Activated CD4-positive, alpha-beta T cell treated with anti-CD3 and anti-CD28 coated beads for 36 hours (primary cell): ENCODE measurements at places on chromosomes 4 and X. TPM values are rescaled to one million over a fixed set of nuclear protein-coding genes. Genes with fewer than 3 reads are reported as not detected.
A peak's percentile ranks its signal among the peaks of the same experiment; 100 is the strongest.

CETN2 gene
- total RNA-seq: 13.1 TPM

DNA sequence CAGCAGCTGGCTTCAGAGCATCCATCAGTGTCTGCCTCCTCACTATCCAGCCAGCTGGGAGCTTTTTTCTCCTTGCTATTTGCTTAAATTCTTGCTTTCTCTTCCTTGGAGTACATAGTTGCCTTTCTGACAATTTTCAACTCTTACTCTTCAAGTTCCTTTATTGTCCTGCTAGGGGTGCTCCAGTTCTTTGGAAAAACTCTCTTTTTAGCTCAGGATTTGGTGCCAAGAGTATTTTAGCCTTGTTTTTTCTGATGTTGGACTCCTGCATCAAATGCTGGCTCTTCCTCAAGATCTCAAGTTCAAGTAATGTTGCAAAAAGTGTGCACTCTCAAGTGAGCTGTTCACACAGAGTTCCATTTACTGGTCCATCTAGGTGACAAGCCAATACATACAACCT lies 126.4 kb downstream of the KDR start:
- H3K4me3 ChIP-seq: no peak overlapping the region
- peaks cover 20% of the 10 kb centered on the region for H3K27me3 ChIP-seq
- no peak overlapping the region for H3K27ac ChIP-seq
- H3K4me1 ChIP-seq: no peaks in the 10 kb centered on the region

DNA sequence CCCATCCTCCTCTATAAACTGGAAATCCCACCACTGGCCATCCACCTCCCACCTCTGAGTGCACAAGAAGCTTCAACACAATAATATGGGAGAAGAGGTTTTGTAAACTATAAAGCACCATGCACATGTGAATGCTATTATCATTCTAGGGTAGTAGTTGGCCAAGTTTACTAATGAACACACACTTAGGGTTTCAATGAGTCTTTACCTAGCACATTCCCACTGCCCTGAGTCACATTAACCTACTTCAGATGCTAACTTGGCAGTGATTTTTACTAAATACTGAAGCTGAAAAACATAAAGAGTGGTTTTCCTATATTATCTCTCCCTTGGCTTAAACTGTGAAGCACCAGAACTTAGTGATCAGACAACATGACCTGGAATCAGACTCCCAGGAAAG lies 93.9 kb downstream of the SH3KBP1 start:
- H3K4me3 ChIP-seq: no peak overlapping the region
- no peaks in the 10 kb centered on the region for H3K27me3 ChIP-seq
- peaks cover 30% of the 10 kb centered on the region for H3K36me3 ChIP-seq
- H3K27ac ChIP-seq: peak overlapping the region; percentile 73
- DNase-seq: no peak

DNA sequence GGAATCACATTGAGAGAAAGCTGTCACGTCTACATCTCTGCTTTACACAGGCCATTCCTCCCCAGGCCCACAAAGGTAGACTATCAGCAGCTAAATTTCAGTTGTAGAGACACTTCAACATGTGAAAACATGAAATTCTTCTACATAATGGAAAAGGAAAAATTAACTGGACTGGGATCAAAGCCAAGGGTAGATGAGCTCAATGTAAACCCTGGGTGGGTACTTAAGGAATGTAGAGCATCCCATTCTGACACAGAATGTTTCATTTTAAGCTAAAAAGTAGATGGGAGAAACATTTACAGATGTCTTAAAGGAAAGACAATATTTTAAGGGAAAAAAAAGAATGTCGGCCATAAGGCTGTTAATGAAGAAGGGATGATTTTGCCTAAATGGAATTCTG lies 51.3 kb upstream of the NPNT start:
- H3K4me3 ChIP-seq: no peak overlapping the region
- H3K27me3 ChIP-seq: no peaks in the 10 kb centered on the region
- DNase-seq: no peak
- peaks cover 15% of the 10 kb centered on the region for H3K36me3 ChIP-seq

RPL9 gene
- 1,442 TPM for total RNA-seq

DNA sequence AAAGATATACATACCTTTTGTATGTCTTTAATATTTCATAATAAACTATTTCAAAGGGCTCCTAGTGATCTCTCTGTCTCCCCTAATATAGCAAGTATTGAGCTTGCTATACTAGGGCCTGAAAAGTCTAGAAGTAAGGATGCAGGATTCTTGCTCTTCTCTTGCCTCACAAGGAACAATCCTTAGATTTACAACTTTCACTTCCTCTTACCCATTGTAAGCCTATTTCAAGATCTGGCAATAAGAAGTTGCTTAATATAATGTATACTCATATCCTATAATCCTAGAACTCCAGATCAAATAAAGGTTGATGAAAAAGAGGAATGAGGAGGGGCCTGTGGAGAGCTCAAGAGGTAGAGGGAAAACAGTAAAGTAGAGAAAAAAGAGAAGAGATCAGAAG lies 40.8 kb upstream of the CHRDL1 start:
- H3K27ac ChIP-seq: no peak overlapping the region
- H3K27me3 ChIP-seq: no peaks in the 10 kb centered on the region
- no peaks in the 10 kb centered on the region for H3K4me1 ChIP-seq
- DNase-seq: no peak

GABRQ gene
- total RNA-seq: not detected

GUCY1B1 gene
- total RNA-seq: 0.37 TPM

PPP1R2C gene
- not detected for total RNA-seq

LNX1 gene
- total RNA-seq: not detected

GRCh38 chr4:106476741-106477140 lies 108.2 kb upstream of the GIMD1 start:
- H3K4me3 ChIP-seq: no peak overlapping the region
- DNase-seq: no peak
- H3K36me3 ChIP-seq: no peaks in the 10 kb centered on the region
- no peak overlapping the region for H3K27ac ChIP-seq
- no peaks in the 10 kb centered on the region for H3K4me1 ChIP-seq

GRCh38 chrX:132986556-132986955 lies 28.1 kb upstream of the HS6ST2 start:
- no peak overlapping the region for H3K4me3 ChIP-seq
- H3K4me1 ChIP-seq: no peaks in the 10 kb centered on the region
- no peak for DNase-seq
- H3K36me3 ChIP-seq: no peaks in the 10 kb centered on the region
- peaks cover 7% of the 10 kb centered on the region for H3K27me3 ChIP-seq
